ENCODE measurements at places on chromosomes 2 and 18.

- DNase-seq: no peak
Measured at GRCh38 chr2:96931466-96931865, 54.9 kb downstream of the FAM178B start.

DNA sequence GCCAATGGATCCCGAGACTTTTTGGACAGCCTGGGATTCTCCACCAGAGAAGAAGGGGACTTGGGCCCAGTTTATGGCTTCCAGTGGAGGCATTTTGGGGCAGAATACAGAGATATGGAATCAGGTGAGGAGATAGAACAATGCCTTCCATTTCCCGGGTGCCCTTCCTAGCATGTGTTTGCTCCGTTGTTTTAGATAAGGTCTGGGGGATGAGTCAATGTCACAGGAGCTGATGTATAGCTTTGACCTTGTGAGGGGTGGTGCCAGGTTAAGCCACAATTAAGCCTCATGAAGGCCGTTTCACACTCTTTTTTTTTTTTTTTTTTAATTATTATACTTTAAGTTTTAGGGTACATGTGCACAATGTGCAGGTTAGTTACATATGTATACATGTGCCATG is 4.7 kb downstream of the TYMS start:
- DNase-seq: no peak

GRCh38 chr2:20919297-20919800 is 96.4 kb upstream of the LDAH start:
- DNase-seq: no peak

DNA sequence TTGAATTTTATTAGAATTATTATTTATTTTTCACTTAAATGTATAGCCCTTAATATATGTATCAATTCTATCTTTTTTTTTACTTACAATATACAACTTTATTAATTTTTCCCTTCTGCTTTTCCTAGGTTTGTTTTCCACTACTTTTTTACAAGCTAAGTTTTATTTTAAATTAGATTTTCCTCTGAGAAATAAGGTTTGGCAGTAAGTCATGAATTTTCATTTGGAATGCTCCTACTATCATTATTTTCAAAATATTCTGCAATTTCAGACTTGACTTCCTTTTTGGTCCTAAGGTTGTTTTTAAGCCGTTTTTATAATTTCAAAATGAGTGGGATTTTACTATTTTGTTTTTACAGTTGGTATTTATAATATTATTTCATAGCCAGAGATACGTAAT is 222.8 kb upstream of the PIEZO2 start:
- no peak for DNase-seq

GRCh38 chr2:43934567-43934966 is 61.2 kb downstream of the LRPPRC start:
- DNase-seq: no peak

DNA sequence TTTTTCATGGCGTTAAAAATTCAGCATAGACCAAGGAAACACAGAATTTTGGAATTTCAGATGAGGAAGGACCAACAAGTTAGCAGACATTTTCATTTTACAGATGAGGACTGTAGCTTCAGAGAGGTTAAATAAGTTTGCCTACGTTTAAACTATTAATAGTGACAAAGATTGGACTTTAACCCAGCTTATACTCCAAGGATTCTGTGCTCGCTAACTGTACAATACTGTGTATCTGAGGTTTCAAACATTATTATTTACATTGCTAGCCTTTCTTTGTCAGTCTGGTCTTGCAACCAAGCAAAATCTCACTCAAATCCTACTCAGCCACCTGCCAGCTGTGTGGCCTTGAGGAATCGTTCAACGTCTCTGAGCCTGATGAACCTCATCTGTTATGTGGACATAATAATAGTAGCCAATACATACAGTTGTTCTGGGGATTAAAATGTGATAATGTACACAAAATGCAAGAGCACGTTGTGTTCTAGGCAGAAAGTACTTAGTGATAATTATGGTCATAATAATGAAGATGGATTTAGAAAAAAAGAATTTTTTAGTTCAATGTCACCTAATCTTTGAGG is 462.4 kb upstream of the TRIB2 start:
- DNase-seq: no peak

DNA sequence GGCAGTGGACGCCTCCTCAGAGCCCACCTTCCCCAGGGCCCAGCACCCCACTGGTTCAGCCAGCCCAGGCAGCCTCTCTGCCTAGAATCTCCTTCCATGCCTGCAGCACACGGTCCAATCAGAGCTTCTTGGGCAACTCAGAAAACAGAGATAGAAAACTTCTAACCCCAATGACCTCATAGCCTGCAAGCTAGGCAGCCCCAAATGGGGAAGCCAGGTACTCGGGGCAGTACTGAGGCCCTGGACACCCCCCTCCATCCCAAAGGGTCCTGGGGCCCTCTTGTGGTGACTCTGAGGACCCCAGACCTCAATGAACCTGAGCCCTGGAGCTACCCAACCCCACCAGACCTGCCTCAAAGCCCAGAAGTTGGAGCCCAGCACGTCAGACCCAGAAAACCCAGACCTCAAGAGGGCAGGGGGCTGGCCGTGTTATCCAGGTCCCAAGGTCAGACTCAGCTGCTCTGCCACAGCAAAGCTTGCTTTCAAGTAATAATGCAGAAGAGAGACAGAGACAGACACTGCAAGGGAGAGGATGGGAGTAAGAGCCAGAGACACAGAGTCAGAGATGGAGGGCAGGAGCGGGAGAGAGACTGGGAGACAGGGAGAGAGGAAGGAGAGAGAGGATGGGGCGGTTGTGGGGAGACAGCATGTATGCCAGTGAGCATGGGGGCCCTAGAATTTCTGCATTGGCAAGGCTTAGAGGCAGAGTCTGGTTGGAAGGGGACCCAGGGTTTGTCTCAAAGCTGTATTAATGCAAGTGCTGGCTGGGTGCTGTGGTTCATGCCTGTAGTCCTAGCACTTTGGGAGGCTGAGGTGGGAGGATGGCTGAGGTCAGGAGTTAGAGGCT is 28.2 kb downstream of the SERTAD2 start:
- no peak for DNase-seq

GRCh38 chr2:186882511-186883071 is 33.6 kb upstream of the ZSWIM2 start:
- DNase-seq: no peak

DNA sequence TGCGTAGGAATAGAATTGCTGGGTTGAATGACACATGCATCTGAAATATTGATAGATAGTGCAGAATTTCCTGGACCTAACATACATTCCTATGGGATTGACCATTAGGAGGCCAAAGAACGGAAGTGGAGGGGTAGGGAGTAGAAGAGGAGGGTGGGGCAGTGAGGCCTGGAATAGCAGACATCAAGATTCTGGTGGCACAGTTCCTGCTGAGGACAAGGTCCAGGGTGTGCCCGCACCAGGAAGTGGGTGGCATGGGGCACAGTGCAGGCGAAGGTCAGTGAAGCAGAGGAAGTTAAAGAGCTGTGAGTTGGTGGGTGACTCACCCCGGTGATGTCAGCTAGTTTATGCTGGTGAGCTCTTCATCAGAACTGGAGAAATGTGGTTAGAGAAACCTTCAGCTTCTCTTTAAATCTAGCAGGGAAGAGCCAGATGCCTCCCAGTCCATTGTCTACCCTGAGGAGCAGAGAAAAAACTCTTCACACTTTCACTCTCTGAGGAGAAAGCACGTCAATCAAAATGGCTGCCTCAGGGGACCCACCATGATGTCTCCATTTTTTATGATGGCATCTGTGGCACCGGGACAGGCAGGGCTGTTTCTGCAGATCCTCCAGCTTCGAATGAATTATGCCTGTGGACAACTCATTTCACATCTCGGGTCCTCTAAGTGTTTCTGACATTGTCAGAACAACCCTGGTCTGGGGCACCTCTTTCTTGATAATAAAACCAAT is 55.9 kb upstream of the CTLA4 start:
- DNase-seq: no peak

GRCh38 chr2:174682007-174682577 is 82.2 kb downstream of the CHRNA1 start:
- DNase-seq: no peak

DNA sequence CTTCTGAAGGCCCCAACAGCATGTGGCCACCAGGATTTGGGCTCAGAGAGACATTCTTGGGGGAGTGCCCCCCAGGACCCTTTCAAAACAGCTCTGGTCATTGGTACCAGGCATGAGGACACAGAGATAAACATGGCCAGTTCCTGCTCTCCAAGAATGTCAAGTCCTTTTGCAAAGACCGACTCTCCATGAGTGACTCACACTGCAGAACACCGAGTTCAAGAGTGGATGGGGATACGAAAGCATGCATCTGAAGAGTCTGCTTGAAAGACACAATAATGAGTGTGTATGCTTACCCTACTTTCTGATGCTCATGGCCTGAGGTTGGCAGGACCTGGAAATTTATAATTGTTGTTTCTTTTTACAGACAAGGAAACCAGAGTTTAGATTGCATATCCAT is 450.6 kb downstream of the TSN start:
- DNase-seq: no peak

DNA sequence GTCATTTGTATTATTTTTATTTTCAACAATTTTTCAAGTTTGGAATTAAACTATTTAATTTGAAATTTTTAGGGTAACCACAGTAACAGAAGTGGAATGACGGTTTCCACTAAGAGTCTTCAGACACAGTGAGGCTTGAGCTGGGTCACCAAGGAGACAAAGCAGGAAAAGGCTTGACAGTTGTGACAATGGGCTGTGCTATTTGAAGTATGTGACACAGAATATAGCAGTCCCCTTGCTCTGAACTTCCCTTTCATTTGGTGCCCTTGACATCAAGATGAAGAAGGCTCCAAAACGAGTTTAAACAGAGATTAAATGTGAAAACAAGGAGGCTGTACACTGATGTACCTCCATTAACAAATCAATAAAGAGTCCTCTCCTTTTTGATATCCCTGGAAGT is 265.4 kb upstream of the DLGAP1 start:
- no peak for DNase-seq

GRCh38 chr2:37711308-37711731 is 39.9 kb upstream of the CDC42EP3 start:
- DNase-seq: no peak

- no peak for DNase-seq
Measured at GRCh38 chr2:64139956-64140355, 4.3 kb downstream of the PELI1 start.

- DNase-seq: no peak
Measured at GRCh38 chr2:86338778-86339295, 1.4 kb upstream of the REEP1 start.

DNA sequence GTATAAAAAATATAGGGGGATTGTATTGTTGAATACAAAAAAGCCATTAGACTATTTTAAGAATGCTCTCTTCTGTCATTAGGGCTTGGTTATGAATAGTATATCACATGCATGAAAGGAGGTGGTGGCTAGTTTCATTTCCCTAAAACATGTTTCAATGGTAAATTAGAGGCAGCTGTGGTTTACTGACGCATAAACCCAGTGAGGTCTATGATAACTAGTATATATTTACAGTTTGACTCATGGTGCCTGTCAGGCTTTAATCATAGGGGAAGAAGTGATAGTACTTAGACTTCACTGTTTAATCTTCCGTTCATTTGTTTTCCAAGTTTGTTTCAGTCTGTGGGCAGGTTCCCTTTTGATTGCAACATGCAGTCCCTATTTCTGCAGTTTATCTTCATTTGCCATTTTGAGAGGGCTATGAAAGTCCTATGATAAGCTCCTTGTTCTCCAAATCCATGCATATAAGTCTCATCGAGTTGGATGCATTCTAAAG is 55.1 kb upstream of the MAP4K3 start:
- DNase-seq: no peak

GRCh38 chr2:149657401-149658040 is 69.9 kb upstream of the MMADHC start:
- DNase-seq: no peak

DNA sequence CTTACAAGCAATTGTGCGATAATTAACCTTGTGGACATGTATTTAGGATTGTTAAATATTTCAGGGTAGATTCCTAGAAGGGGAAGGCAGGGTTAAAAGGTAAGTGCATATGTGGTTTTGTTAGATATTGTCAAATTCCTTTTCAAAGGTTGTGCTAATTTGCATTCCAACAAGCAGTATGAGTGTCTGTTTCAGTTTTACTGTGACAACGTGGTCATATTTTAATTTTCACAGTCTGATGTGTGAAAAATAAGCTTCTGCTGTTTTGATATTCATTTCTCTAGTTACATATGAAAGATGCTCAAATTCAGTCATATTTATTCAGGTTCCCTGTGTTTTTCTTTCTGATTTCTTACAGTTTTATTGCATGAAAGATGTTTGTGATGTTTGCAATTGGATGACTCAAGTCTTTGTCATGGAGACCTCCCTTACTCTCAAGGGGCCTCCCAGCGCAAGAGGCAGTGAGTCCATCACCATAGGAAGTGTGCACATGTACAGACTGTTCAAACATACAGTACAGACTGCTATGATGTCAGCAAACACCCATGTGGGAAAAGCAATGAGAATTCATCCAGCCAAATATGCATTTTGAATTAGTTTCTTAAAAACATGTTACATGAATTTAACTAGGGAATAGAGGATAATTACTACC is 310.8 kb downstream of the GALR1 start:
- DNase-seq: no peak
